ENCODE measurements at places on chromosomes 7 and 10. TPM values are rescaled to one million over a fixed set of nuclear protein-coding genes. Genes with fewer than 3 reads are reported as not detected.

ATP6V0A4 gene
- not detected for total RNA-seq

PLXDC2 gene
- 155 TPM for total RNA-seq

- no peak for DNase-seq
These were observed 70.3 kb downstream of the MYL10 start for GRCh38 chr7:101558742-101559325.

DNA sequence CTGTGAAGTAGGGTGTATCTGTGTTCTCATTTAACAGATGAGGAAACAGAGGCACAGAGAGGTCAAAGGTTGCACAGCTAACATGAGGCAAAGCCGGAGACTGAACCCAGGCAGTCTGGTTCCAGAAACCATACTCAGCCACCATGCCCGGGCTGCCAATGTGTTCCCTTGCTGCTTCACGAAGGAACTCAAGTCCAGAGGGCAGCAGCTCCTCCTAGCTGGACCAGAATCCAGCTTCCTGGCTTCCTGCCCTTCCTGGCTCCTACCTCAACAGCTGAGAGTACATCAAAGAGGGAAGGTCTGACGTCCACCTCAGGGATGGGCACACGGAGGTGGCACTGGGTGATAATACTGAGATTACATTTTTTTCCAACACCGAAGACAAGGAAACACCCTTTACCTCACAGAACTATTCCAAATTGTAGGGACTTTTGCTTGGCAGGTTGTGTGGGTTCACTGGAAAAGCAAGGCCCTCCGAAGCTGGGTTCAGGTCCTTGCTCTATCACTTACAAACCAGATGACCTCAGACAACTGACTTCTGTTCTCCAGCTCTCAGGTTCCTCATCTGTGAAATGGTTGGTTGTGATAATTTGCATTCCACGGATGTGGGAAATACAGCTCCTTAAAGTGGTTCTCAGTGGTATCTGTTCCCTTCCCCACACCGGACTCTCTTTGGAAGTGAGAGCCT is 154.1 kb upstream of the ZMIZ1 start:
- DNase-seq = no peak

GRCh38 chr10:49394933-49395740 is 752 bp downstream of the DRGX start:
- DNase-seq = no peak

DNA sequence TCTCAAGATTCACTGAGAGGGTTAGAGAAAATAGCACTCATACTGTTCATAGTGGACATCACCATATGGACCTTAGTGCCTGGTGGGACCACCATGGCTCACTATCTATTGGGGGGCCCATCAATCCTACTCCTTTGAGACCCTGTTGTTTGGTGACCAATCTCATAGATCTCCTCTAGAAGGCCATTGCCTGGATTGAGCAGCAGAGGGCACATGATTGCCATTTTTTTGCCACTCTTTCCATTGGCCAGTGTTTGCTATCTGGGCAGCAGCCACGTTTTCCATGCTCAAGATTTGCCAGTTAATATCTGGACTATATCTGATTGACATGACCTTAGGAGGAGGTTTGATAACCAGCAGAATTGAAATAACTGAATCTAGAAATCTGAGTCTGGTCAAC is 244.5 kb downstream of the ITGB1 start:
- no peak for DNase-seq

DNA sequence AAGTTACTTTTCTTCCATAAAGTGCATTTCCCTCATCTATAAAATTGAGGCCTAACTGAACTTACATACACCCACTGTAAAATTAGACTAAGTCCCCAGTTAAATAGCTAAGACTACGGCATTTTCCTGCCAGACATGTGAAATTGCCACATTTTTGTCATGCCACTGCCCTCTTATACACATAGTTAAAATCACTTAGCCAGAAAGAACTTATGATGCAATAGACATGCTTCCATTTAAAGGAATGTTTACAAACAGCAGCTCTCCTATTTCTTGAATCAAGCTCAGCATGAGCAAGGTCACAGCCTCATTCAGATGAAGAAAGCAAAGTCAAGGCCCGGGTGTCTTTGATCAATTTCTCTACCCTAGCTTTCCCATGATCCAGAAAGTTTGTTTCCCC is 175.7 kb downstream of the LRRN3 start:
- no peak for DNase-seq

DNA sequence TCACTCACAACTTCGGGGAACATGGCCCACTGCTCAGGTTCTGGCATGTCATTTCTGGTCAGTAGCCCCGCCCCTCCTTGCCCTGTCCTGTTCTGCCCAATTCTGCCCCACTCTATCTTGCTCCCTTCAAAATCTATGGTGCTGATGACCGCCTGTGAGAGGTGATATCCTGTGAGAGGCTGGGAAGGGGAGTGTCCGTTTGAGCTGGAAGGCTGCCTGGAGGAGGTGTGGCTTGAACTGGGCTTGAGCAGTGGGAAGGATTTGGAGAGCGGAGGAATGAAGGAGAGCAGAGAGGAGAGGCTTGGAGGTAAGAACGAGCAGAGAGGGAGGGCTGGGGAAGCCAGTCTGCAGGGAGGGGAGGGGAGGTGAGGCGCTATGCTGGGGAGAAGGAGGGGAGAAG is 145.3 kb downstream of the RPS24 start:
- no peak for DNase-seq

DNA sequence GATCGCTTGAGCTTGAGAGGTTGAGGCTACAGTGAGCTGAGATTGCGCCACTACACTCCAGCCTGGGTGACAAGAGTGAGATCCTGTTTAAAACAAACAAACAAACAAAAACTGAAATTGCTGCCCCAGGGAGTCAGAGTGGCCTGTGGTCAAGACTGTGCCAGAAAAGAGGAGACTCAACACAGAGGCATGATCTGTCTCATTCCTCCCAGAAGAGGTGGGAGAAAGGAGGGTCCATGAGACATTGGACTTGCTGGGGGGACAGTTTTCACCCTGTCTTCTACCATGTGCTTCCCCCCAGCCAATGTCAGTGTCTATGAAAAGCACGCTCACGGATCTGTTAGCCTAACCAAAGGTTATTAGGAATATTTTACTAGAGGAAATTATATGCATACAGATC is 3.2 kb downstream of the ZNF853 start:
- DNase-seq = no peak

- no peak for DNase-seq
These were observed 4.5 kb downstream of the STAM start for GRCh38 chr10:17648243-17649035.

All from thoracic aorta (tissue), 2 donors.